Lower leg skin (tissue), 4 donors: ENCODE measurements at places on chromosomes 7 and 10.
A peak's percentile ranks its signal among the peaks of the same experiment; 100 is the strongest.

GRCh38 chr7:145263886-145264285 lies 428.0 kb upstream of the TPK1 start:
- no peak for DNase-seq

- DNase-seq = peak; percentile 92
Measured at GRCh38 chr10:95295031-95295755, 4.4 kb upstream of the PDLIM1 start.

DNA sequence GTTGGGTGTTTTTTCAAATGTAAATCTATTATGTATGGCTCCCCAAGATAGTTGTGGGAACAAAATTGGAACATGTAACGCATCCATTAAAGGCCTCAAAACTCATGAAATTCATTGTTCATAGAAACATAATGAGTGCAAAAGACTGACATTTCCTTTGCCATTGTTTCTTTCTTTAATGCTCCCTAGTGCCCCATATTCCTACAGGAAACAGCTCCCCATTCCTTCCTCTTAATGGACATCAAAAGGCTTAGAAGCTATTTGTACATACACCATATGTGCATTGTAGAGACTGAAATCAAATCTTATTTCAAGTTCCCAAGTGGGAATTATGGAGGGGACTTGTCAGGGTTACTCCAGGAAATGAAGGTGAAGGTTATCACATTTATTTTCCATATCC lies 139.1 kb downstream of the AHR start:
- no peak for DNase-seq

GRCh38 chr7:142602756-142603155 lies 146.5 kb upstream of the PRSS1 start:
- DNase-seq = no peak

- no peak for DNase-seq
Measured at GRCh38 chr7:127968547-127968946, 62.7 kb downstream of the LRRC4 start.

GRCh38 chr10:94036766-94037033 lies 43.0 kb downstream of the PLCE1 start:
- DNase-seq = no peak

GRCh38 chr7:141071855-141072547 lies 1.9 kb upstream of the TMEM178B start:
- DNase-seq = no peak
